ENCODE measurements at places on chromosomes 16 and 17.

GRCh38 chr16:68090130-68090529, 5.0 kb downstream of the NFATC3 start:
- DNase-seq: no peak

DNA sequence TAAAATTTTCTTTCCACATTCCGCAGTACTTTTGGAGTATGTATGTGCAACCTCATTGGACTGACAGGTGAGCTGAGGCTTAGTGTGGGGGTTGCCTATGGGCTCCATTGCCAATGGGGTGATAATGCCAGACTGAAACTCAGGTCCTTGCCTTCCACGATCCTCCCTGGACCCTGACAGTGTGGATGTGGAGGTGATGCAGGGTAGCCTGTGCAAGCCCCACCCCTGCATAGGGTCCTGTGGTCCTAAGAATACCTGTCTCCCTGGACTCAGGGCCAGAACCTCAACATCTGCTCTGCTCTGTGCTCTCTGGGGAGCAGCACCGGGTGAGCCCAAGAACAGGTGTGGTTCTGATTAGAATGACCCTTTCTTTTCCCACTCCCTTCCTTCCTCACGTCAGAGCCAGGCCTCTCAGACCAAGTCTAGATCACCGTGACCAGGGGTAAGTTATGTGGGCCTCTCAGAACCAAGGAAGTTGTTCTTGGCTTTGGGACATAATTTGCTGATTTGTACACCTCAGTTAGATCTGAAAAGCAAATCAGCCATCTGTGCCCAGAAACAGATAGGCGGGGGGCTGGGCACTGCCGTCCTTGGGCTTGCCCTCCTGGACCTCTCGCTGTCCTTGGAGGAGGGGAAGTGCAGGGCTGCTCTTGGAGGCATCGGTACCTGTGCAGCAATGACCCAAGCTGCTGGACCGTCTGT, 8.4 kb upstream of the TNS4 start:
- no peak for DNase-seq

DNA sequence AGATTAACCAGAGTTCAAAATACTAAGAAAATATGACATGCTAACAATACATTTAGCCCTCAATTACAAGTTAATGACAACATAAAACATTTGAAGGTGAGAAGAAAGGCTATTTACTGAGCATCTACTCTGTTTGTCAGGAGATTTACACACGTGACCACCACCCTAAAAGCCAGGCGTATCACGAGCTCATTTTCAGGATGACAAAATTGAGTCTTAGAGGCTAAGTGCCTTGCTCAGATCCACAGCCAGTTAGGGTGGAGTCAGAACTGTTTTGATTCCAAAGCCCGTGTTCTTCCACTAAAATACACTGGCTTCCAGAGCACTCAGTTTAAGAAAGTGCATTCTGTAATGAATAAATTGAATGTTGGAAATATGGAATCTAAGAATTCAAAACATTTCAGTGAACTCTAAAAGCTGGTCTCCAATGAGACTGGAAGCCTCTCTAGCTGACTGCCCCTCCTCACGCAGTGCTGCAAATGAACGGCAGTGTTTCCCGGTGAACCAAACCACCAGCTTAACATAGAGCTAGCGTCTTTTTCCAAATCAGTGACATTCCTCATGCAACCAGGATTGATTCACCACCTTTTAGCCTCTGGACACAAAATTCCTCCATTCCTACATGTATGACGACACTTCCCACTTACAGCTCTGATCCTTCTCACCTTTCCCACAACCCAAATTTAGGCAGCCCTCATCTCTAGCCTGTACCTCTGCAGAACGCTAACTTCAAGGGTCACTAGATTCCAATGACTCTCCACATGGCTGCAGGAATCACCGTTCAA, 5.9 kb downstream of the ZDHHC7 start:
- DNase-seq: no peak

DNA sequence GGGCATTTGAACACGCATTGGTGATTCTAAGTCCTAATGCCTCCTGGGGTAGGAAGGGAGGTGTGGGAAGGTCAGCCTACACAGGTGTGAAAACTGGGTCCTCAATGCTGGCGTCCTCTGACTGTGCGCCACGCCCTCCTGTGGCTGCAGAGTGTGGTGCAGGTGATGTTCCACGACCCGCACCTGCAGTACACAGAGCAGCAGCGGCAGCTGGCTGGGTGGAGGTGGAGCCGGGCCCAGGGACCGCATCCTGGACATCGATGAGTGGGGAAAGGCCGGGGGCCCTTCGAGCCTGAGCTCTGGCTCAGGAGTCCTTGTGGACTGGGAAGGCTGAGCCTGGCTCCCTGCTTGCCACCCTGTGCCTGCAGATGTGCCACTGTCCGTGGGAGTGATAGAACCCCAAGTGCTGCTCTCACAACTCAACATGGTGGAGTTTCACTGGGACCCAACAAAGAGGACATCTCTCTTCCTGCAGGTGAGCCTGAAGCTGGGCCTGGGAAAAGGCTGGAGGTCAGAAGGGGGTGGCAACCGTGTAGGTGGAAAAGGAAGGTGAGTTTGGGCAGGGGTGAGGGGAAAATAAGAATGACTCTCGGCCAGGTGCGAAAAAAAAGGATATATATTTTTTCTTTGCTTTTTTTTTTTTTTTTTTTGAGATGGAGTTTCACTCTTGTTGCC, 14.0 kb upstream of the STAC2 start:
- peak; percentile 72 for DNase-seq

- peak; percentile 87 for DNase-seq
Measured at GRCh38 chr17:40191237-40192208, 14.3 kb downstream of the RAPGEFL1 start.

DNA sequence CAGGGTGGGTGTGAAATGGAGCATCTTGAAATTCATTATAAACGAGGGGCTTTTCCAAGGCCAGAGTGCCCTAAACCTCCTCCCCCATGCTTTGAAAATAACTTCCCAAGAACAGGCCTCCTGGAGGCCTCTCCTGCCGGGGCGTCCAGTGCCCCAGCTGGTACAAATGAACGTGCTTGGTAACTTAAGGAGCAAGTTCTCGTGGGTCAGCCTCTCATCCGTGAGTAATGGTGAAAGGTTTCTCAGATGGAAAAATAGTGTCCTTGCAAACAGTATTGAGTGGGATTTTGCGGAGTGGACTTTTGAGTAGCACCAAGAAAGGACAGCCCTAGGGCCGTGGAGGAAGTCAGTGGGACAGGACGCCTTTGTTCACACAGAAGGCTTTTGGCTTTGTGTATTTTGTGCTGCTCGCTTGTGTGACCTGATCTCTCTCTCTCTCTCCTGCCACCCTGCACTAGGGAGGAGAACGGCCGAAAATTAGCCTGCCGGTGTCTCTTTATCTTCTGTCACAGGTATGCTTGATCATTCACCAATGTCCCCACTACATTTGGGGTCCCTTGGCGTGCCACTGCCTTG, 34.6 kb downstream of the CLEC16A start:
- DNase-seq: no peak

GRCh38 chr17:66985338-66986237, 21.1 kb downstream of the CACNG4 start:
- no peak for DNase-seq

- no peak for DNase-seq
Measured at GRCh38 chr16:1311738-1312466, 2.5 kb downstream of the UBE2I start.

- DNase-seq: no peak
Measured at GRCh38 chr17:40139566-40140058, 725 bp upstream of the CASC3 start.

GRCh38 chr17:42686520-42687128, 4.3 kb downstream of the CNTNAP1 start:
- DNase-seq: peak; percentile 48

- DNase-seq: no peak
Measured at GRCh38 chr17:33751702-33752065, 458.6 kb upstream of the ASIC2 start.

GRCh38 chr16:26830428-26831127, 236.1 kb upstream of the C16orf82 start:
- DNase-seq: no peak

DNA sequence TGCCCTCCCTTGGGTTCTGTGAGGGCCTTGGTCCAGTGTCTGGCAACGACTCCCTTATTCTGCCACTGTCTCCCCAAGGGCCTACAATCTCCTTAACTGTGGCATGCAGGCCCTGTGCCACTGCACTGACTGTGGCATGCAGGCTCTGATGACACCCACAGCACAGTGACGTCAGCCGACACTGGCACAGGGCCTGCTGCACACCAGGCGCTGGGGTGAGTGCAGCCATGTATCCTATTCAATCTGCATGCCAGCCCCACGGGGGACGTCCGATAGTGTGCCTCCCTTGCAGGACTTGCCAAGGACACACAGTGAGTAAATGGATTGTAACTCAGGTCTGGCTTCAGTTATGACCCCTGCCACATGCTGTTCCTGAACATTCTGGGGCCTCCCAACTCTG, 39.8 kb upstream of the RASD1 start:
- DNase-seq: peak; percentile 62

DNA sequence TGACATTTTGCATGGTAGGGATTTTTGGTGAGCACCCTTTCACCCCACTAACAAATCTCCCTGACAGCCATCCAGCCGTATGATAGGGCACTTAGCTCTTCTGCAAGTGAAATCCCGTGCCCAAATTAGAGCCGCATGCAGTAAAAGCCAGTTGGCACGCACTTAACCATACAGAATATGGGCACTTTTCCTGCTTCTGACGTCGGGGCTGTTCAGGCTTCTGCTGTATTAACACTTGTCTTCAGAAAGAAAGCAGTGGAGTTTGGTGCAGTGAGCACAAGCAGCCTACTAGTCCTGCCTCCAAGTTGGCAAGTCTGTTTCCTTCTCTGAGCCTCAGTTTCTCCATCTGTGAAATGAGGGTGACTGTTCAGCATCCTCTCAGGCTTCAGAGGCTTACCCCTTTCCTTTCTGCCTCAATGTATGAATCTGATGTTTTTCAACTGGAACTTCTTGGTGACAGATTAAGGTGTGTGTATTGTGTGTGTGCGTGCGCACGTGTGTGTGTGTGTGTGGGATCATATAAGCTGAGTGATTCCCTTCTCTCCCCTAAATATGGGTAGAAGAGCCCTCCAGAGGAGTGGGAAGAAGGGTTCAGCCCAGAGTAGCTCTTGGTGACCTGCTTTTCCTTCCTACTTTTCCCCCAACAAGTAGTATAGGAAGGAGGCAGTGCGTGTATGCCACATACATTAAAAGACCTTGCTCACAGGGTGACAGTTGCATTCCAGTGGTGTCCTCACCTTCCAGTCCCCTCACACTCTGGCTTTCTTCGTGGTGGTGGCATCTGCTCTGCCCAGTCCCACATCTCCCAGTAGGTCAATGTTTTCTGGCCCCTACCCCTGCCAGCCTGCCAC, 19.0 kb downstream of the IGF2BP1 start:
- DNase-seq: no peak

DNA sequence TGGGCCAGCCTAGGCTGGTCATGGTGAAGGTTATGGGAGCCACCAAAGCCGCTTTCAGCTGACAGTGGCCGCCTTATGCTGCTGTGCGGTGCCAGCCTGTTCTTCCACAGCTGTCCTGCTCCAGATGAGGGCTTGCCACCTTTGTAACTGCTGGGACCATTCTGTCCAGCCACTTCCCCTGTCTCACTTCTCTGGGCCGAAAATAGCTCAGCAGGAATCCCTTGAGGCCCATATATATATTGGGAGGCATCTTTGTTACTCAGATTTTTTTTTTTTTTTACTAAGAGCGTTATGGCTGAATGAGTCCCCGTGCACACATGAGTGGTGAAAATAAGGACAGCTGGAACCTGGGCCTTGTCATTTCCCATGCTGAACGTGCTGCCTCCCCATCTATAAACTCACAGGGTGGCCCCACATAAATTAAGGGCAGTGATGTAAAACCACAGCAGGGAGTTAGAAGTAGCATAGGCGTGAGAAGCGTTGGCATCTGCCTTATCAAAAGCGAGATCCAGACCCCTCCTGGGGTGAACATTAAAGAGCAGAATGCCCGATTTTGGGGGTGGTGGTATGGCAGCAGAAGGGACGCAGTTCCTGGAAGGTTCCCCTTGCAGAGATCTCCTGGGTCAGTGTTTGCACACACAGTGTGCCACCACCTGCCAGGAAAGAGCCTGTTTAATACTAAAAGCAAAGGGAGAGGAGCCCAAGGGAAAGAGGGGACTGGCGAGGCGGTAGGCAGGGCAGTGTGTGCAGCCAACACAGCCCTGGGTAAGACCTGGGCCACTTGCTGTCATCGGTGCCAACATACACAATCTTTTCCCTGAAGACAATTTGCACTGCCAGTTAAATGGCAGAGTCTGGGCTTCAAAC, 57.8 kb downstream of the USP43 start:
- no peak for DNase-seq

DNA sequence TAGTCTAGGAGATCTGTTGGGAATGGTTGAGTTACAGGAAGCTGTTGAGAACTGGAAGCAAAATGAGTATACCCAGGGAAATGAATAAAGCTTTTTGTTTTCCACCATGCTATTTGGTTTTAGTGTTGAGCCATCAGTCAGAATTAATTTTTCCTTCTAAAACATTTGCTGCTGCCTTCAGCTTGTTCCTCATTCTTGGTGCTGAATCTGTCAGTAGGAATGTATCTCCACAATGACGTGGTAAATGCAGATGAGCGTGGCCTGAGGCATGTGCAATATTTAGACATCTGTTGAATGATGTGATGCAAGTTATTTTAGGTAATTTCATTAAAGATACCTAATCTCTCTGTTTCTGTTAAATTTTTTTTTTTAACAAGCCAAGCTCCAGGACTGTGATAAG, 10.9 kb downstream of the HAPSTR1 start:
- DNase-seq: no peak

- peak; percentile 36 for DNase-seq
Measured at GRCh38 chr17:83062818-83063671, 16.4 kb upstream of the METRNL start.

DNA sequence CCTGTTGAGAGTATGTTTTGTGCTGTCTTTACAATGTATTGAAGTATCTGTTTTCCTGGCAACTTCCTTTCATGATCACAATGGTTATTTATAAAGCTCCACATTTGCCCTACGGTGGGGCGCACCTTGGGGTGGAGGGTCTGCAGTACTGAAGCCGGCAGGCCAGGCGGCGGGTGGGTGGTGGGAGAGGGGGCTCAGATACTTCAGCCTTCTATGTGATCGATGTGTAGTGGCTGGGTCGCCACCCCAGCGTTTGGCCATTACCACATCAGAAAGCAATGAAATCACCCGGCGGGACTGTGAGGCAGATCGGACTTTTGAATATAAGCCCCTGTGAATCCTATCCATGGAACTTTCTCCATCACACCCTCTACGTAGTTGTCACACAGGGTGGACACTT, 196.6 kb downstream of the FOXL1 start:
- DNase-seq: no peak

GRCh38 chr16:72299684-72300243, 127.8 kb upstream of the PMFBP1 start:
- no peak for DNase-seq

Measured in SK-N-SH (cell line).